ENCODE measurements at places on chromosomes 3 and 15.

DNA sequence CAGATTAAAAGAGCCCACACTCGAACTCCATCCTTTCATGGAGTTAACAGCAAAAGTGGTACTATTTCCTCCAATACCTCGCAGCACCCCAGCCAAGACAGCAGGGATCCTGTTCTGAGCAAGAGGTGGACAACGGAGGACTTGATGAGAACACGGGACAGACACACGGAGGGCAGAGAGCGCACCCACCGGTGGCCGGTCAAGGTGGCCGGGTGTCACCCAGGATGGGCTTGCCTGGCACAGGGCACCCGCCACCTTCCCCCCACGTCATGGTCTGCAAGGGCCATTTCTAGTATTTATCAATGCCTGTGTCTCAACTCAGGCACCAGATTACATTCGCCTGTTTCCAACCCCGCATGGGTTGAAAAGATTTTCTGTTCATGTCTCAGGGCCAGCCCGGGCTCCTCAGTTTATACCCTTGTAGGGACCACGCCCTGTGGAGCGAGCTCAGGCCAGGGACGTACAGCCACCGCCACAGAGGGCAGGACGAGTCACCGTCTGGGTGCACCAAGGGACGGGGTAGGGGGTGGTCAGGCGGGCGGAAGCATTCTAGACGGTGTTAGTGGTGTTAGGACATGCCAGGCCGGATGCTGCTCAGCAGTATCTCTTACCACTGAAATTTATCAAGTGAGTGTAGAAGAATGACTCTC, 64.2 kb downstream of the CYFIP1 start:
- ATAC-seq = no peak

GRCh38 chr3:189659571-189659970, 28.4 kb downstream of the TP63 start:
- ATAC-seq = no peak

GRCh38 chr15:41256103-41256502, 25.0 kb downstream of the CHP1 start:
- no peak for ATAC-seq

GRCh38 chr3:194136519-194137007, 615 bp downstream of the HES1 start:
- ATAC-seq = no peak

GRCh38 chr15:70013656-70014313, 83.9 kb downstream of the TLE3 start:
- ATAC-seq = no peak

- ATAC-seq = no peak
Observed at GRCh38 chr15:60212536-60212935, 185.2 kb downstream of the ANXA2 start.

DNA sequence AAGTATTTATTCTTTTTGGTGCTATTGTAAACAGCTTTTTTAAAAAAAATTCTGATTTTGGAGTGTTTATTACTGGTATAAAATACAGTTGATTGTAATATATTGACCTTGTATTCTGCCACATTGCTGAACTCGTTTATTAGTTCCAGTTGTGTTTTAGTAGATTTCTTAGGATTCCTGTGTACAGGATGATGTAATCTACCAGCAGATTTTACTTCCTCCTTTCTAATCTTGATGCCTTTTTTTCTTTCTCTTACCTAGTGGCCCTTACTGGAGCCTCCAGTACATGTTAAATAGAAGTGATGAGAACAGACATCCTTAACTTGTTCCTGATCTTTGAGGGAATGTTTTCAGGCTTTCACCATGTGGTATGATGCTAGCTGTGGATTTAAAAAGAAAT, 70.4 kb upstream of the KY start:
- no peak for ATAC-seq

DNA sequence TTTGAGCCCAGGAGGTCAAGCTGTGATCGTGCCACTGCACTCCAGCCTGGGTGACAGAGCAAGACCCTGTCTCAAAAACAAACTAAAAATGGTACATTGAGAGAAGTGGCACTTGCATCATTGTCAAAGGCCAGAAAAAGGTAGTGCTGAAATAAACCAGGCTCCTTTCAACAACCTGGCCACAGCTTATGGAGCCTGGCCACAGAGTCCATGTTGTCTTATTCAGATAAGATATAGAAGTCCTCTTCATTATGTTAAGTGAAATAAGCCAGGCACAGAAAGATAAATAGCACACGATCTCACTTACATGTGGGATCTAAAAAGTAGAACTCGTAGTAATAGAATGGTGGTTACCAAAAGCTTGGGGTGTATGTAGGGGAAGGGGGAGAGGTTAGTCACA, 34.8 kb downstream of the EMC4 start:
- no peak for ATAC-seq

All from gastroesophageal sphincter (tissue), 4 donors.